ENCODE measurements at places on chromosomes 5 and 9. TPM values are rescaled to one million over a fixed set of nuclear protein-coding genes. Genes with fewer than 3 reads are reported as not detected.

FOXD4L3 gene
- total RNA-seq = not detected

ARHGEF39 gene
- 7.7 TPM for total RNA-seq

IFNK gene
- total RNA-seq = not detected

NR2F1 gene
- total RNA-seq = not detected

ABHD17B gene
- total RNA-seq = 17.0 TPM

GABRP gene
- total RNA-seq = not detected

SLC6A19 gene
- total RNA-seq = not detected

SH3GL2 gene
- not detected for total RNA-seq

DIPK1B gene
- not detected for total RNA-seq

PMPCA gene
- 101 TPM for total RNA-seq

GLRA1 gene
- total RNA-seq = not detected

BARHL1 gene
- total RNA-seq = not detected

DNA sequence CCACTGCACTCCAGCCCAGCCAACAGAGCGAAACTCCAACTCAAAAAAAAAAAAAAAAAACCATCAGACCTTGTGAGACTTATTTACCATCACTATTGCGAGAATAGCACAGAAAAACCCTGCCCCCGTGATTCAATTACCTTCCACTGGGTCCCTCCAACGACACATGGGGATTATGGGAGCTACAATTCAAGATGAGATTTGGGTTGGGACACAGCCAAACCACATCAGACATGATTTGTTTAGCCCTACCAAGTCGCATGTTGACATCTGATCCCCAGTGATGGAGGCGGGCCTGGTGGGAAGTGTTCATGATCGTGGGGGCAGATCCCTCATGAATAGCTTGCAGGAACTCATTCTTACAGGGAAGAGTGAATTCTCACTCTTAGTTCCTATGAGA lies 26.6 kb downstream of the MYO10 start:
- H3K27me3 ChIP-seq = no peaks in the 10 kb centered on the region
- no peak overlapping the region for H3K27ac ChIP-seq
- no peak overlapping the region for H3K4me3 ChIP-seq
- H3K4me1 ChIP-seq = no peaks in the 10 kb centered on the region
- no peaks in the 10 kb centered on the region for H3K36me3 ChIP-seq

- H3K27me3 ChIP-seq = no peaks in the 10 kb centered on the region
- H3K27ac ChIP-seq = no peak overlapping the region
- H3K4me3 ChIP-seq = no peak overlapping the region
- no peak for DNase-seq
- no peaks in the 10 kb centered on the region for H3K36me3 ChIP-seq
Measured at GRCh38 chr5:66658516-66658915, 62.3 kb downstream of the MAST4 start.

DNA sequence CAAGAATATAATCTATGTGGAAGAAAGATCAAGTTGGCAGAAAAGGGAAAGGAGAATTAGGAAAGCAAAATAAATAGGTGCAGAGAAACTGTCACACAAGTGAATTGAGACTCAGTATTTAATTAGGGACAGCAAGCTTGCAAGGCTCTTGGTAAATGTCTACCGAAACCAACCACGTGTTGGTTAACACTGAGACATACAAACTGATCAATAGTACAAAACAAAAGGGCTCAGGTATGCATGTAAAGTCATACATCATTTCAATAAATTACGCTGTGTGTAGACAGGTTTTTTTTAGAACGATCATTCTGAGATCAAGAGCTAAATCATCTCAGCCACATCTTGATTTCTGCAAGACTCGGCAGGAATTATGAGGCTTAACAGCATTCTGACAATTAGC lies 225.4 kb downstream of the EBF1 start:
- H3K27ac ChIP-seq = no peak overlapping the region
- DNase-seq = no peak
- H3K36me3 ChIP-seq = no peaks in the 10 kb centered on the region
- no peaks in the 10 kb centered on the region for H3K27me3 ChIP-seq
- no peaks in the 10 kb centered on the region for H3K4me1 ChIP-seq

DNA sequence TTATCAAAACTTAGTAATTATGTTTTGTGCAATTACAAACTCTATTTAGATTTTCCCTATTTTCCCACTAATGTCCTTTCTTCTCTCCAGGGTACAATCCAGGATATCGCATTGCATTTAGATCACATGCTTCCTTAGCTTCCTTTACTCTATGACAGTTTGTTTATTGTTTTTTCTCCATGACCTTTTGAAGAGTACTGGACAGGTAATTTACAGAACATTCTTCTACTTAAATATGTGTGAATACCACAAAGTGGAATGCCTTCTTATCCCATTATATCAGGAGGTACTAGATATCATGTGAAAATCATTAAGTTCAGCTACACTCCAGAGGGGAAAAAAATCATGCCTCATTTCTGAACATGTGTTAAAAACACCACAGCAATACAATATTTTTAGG lies 776.6 kb upstream of the CDH9 start:
- no peak overlapping the region for H3K27ac ChIP-seq
- H3K4me1 ChIP-seq = no peaks in the 10 kb centered on the region
- no peaks in the 10 kb centered on the region for H3K27me3 ChIP-seq
- no peak for DNase-seq
- H3K4me3 ChIP-seq = no peak overlapping the region

DNA sequence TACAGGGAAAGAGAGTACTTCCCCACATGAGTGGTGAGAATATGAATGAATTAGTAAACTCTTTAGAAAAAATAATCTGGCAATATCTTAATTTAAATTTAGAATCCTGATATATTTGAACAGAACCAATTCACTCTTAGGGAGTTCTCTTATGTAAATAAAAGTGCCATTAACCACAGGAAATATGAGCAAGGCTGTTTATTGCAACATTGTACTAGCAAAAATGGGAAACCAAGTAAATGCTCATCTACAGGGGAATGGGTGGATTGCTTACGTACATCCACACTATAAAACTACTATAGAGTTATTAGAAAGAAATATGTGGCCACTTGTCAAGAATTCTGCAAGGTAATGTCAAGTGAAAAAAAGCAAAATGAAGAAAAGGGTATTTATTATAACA lies 274.5 kb downstream of the TLE1 start:
- no peaks in the 10 kb centered on the region for H3K36me3 ChIP-seq
- DNase-seq = no peak
- no peaks in the 10 kb centered on the region for H3K4me1 ChIP-seq
- H3K4me3 ChIP-seq = no peak overlapping the region
- H3K27me3 ChIP-seq = no peaks in the 10 kb centered on the region

DNA sequence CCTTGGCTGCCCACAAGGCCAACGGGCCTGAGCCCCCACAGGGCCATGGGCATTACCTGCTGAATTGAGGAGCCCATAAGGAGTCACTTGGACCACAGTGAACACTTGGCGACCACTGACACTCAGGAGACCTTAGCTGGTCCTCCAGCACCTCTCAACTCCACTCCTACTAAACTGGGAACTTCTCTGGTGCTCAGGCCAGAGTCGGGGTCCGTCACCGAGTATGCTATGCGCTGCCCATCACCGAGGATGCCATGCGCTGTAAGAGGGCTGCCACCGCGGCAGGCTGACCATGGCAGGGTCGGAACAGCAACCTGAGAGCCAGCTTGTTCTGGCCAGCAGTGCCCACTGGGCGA lies 600 bp upstream of the SQSTM1 start:
- peaks cover 36% of the 10 kb centered on the region for H3K4me1 ChIP-seq

DNA sequence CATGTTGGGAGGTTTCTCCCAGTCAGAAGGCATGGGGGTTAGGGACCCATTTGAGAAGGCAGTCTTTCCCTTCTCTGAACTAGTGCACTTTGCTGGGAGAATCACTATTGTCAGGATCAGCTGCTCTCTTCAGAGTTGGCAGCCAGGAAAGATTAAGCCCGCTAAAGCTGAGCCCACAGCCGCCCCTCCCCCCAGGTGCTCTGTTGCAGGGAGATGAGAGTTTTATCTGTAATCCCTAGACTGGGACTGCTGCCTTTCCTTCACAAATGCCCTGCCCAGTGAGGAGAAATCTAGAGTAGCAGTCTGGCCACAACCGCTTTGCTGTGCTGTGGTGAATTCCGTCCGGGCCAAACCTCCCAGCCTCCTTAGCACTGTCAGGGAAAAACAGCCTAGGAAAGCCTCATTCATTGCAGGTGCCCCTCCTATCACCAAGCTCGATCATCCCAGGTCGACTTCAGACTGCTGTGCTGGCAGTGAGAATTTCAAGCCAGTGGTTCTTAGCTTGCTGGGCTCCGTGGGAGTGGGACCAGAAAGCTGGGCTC lies 69.8 kb downstream of the CNTLN start:
- H3K36me3 ChIP-seq = no peaks in the 10 kb centered on the region
- H3K27me3 ChIP-seq = no peaks in the 10 kb centered on the region
- no peak overlapping the region for H3K4me3 ChIP-seq
- H3K4me1 ChIP-seq = no peaks in the 10 kb centered on the region
- H3K27ac ChIP-seq = no peak overlapping the region
- no peak for DNase-seq

- H3K4me1 ChIP-seq = peaks cover 21% of the 10 kb centered on the region
- H3K27ac ChIP-seq = peak overlapping the region; percentile 97
- H3K36me3 ChIP-seq = no peaks in the 10 kb centered on the region
- no peak for DNase-seq
- no peaks in the 10 kb centered on the region for H3K27me3 ChIP-seq
Measured at GRCh38 chr5:57172466-57173318, 1.2 kb upstream of the GPBP1 start.

DNA sequence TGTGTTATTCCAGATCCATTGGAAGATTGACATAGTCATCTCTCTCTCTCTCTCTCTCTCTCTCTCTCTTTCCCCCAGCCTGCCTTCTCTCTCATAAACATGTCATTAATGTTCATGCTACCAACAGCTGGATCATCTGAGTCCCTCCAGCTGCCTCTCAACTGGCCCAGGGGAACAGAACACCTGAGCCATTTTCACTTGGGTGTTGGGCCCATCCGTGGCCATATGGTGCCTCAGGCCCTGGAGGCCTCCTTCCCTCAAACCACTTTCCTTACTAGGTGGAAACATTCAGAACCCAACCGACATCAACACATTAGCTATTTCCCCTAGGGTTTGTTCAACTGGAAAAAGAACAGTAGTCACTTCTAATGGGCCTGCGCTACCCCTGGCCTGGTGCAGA lies 196.2 kb downstream of the FRMD3 start:
- DNase-seq = no peak
- H3K4me3 ChIP-seq = no peak overlapping the region
- H3K27me3 ChIP-seq = no peaks in the 10 kb centered on the region

- no peak overlapping the region for H3K27ac ChIP-seq
- no peaks in the 10 kb centered on the region for H3K4me1 ChIP-seq
- H3K27me3 ChIP-seq = no peaks in the 10 kb centered on the region
- no peak overlapping the region for H3K4me3 ChIP-seq
- no peaks in the 10 kb centered on the region for H3K36me3 ChIP-seq
- DNase-seq = no peak
Measured at GRCh38 chr9:20783057-20784038, 99.3 kb downstream of the FOCAD start.

DNA sequence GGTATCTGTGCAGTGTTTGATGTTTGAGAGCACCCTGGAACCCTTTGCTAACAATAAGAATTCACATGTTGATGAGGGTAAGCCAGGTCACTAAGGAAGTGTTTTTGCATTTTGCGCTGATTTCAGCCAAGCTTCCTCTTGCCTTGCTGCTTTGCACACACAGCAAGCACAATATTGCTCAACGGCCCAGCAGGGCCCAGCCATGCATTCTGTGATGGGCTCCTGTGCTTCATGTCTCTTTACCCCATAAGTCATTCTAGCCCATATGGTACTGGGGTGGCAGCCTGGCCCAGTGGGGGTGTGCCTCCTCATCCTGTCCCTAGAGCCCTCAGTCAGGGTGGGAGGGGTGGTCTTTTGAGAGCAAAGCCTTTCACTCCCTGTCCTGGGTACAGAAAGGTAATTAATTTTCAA lies 481.3 kb downstream of the GADD45G start:
- DNase-seq = no peak
- no peaks in the 10 kb centered on the region for H3K36me3 ChIP-seq
- H3K4me1 ChIP-seq = no peaks in the 10 kb centered on the region

- H3K27me3 ChIP-seq = no peaks in the 10 kb centered on the region
- no peak overlapping the region for H3K27ac ChIP-seq
- no peak overlapping the region for H3K4me3 ChIP-seq
- peak; percentile 41 for DNase-seq
Measured at GRCh38 chr9:128123451-128124080, 4.0 kb downstream of the PTGES2 start.

- no peaks in the 10 kb centered on the region for H3K36me3 ChIP-seq
- no peaks in the 10 kb centered on the region for H3K27me3 ChIP-seq
- H3K4me1 ChIP-seq = no peaks in the 10 kb centered on the region
- no peak overlapping the region for H3K27ac ChIP-seq
- no peak for DNase-seq
Measured at GRCh38 chr5:82338771-82339373, 60.7 kb upstream of the RPS23 start.

DNA sequence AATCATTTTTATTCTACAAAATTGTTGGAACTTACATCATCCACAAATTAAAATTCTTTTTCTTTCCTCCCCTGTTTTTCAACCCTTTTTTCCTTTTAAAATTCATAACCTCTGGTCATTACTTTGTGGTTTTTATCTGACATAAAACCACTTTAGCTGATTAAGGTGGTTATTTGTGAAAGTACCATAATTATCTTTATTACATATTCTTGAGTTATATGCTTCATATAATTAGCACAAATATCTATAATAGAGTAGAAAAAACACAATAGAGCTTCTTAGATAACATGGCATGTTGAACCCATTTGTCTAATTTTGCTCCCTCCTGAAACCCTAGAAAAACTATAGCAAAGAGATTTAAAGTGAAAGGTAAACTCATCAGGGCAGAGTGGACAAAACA lies 22.9 kb upstream of the PPIC start:
- no peaks in the 10 kb centered on the region for H3K4me1 ChIP-seq
- no peak overlapping the region for H3K4me3 ChIP-seq
- no peak overlapping the region for H3K27ac ChIP-seq

DNA sequence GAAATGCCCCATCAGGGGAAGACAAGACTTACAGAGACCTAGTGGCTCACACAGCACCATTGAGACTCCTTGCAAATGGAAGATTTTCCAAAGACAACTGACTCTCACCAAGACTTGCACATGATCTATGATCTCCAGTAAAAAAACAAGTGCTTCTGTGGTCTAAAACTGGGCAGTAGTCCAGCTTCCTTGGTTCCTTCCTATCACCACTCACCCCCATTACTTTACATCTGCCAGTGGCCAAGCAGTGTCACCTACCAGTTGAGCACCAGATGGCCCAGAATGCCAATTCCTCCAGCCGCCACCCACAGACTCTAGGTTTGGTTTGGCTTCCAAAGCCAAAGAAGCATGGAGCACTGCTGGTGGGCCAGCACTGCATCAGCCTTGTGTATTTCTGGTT lies 47.7 kb downstream of the SH3TC2 start:
- no peaks in the 10 kb centered on the region for H3K36me3 ChIP-seq
- no peak for DNase-seq
- no peaks in the 10 kb centered on the region for H3K27me3 ChIP-seq
- no peak overlapping the region for H3K27ac ChIP-seq
- H3K4me3 ChIP-seq = no peak overlapping the region
